IPS DF 19.7 (cell line): ENCODE measurements at places on chromosomes 7 and 10.

DNA sequence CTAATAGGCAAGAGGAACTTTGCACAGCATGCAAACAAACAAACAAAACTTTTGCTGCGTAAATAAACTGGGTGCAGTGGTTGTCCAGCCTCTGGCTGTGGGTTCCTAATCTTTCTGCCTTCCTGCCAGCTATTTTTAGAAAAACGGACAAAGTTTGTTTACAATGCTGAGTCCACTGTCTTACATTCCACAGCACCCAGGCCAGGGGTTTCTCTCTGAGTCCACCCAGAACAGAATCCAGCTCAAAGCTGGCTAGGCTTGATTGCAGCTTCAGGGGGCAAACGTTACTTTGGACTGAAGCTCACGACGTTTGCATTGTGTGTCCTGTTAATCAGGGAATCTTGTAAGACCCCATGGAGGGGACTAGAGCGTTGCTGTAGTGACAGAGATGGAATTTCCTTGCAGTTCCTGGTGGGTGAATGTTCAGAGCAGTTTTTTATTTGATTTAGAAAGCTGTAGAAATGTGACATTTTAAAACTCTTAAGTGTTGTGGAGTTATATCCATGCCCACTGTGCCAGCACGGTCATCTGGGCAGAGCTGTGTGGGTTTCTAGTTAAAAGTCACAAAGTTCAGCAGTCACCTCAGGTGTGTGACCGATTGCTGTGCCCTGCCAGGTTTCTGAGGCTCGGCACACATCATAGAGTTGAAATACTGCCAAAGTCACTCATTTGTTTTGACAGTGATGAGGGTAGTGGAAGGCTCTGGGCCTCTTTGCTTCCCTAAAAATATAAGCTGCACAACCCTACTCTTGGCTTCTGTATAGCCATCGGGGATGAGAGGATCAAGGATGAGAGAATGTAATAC lies 247.0 kb downstream of the STK31 start:
- no peak for DNase-seq

GRCh38 chr7:137696988-137697387 lies 149.8 kb downstream of the DGKI start:
- DNase-seq = no peak

GRCh38 chr7:111071556-111071955 lies 19.4 kb upstream of the LRRN3 start:
- DNase-seq = no peak

GRCh38 chr7:132082394-132082793 lies 493.9 kb downstream of the PLXNA4 start:
- DNase-seq = no peak

DNA sequence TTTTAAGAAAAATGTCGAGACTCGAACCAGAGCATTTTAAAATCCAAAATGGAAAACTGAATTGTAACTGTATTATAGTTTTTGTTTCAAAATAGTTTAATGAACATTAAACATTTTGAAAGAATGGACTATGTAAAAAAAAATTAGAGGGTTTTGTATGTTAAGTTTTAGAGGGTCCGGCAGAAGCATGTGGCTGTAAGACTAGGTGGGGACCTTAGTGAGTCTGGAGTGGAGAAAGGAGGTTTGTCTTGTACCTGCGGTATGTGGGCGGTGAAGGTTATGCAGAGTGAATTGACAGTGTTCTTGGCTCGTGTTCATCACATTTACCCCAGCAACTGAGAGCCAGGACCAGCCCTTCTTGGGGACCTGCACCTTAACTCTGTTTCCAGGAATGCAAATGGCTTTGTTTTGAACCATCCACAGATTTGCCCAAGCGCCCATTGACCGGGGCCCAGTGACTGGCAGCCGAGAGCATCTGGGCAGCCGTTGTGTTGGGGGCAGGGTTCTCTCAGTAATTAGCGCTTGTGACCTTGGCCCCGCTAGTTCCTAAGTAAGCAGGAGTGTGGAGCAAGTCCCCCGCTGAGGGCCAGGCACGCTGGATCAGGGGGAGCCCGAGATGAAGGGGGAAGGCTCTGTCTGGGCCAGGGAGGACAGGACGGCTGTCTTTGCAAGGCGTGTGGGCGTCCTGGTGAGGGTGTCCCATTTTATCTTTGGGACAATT lies 1.4 kb upstream of the KLF6 start:
- no peak for DNase-seq
